ENCODE measurements at places on chromosomes 5 and 9.

GRCh38 chr9:23073136-23073535 lies 626.5 kb downstream of the DMRTA1 start:
- no peak for DNase-seq

DNA sequence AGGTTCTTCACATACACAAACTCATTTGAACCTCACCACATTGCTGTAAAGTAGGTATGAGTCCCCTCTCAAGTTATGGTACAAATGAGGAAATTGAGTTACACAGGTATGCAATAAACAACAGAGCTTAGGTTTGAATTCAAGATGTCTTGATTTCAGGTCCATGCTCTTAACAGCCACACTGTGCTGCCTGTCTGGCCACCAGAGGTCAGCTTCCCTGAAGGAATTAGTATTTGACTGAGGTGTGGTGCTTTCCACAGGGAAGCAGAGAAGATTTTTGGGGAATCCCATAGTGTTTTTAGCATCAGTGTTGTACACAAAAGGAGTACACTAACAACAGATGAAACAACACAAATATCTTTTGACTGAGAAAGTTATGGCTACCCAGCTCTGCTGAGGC lies 94.4 kb upstream of the ITGA1 start:
- no peak for DNase-seq

GRCh38 chr9:98923451-98924123 lies 20.1 kb upstream of the COL15A1 start:
- DNase-seq: no peak

- no peak for DNase-seq
Measured at GRCh38 chr9:127392166-127392565, 4.8 kb upstream of the SLC2A8 start.

DNA sequence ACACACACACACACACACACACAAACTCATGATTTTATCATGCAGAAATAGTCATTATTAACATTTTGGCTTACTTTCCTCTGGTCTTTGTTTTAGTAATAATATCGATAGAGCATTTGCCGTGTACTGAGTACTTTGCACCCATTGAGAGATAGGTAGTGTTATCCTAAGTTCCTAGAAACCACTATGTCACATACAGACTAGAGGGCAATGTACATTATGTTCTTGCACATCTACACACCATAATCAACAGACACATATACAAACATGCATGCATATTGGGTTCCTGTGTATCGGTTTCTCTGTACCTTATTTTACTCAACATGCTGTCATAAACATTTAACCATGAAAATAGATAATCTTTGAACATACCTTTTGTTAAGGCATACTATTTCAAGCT lies 45.7 kb downstream of the MAT2B start:
- no peak for DNase-seq

DNA sequence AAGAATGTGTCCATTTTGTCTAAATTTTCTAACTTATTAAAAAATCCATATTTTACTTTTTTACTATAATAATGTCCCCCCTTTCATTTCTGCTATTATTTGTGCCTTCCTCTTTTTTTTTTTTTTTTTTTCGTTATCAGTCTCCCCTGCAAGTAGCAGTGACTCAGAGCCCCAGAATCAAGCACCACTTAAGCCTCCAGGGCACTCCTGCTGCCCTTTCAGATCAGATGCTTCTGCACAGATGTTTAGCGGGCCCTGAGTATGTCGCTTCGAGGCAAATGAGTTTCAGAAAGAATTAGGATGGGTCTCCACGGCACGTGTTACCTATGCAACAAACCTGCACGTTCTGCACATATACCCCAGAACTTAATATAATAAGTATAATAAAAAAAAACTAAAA lies 11.7 kb downstream of the MED7 start:
- DNase-seq: no peak

DNA sequence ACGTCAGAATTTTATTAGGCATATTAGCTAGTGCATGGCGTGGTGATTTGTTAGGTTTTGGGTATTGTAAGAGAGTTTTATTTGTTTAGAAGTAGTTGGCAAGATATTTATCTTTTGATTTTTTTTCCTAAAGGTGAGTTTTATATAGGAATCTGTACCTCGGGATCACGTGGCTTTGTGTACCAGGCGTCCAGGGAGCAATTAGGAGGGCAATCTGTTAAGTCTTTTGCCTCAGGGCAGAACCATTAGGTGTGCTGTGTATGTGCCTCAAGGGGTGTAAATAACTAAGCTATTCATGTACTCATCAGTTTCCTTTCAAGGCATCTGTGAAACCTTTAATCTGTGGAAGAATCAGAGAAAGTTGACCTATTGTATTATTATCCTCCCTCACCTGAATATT lies 39.4 kb downstream of the ZSWIM6 start:
- DNase-seq: no peak

GRCh38 chr5:141559461-141559860 lies 59.3 kb downstream of the DIAPH1 start:
- DNase-seq: peak; percentile 43

GRCh38 chr5:180113660-180114303 lies 42.2 kb upstream of the RNF130 start:
- no peak for DNase-seq

DNA sequence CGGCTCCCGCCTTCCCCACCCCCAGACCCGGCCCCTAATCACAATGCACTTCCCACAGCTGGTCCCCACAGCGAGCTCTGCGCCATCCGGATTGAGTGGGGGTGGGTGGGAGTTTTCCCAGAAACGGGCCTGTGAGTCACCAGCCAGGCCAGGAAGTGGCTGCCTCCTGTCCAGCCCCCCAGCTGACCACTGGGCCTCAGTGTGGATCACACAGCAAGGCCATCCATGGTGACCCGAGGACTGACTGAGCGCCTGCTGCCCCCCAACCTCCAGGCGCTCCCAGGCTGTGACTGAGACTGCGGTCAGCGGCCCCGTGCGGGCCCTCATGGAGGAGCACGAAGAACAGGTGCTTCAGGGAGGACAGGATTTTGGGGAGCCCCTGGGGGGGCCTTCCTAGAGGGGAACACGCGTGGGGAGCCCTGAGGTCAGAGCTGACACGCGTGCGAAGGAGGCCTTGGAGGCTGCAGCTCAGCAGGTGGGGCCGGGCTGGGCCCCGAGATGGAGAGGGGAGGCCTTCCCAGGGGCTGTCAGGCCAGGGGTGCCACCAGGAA lies 48.3 kb upstream of the EGFL7 start:
- DNase-seq: peak; percentile 20

GRCh38 chr5:158123595-158123994 lies 264.6 kb upstream of the CLINT1 start:
- no peak for DNase-seq

DNA sequence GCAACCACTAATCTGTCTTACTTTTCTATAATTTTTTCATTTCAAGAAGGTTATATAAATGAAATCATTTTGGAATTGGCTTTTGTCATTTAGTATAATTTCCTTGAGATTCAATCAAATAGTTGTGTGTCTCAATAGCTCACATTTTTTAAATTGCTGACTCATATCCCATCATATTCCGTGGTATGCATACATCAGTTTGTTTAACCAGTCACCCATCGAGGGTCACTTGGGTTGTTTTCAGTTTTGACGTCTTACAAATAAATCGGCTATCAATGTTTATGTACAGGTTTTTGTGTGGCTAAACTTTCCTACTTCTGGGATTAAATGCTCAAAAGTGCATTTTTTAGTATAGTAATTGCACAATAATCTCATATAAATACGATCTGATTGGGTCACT lies 185.5 kb downstream of the TAF11L14 start:
- DNase-seq: no peak

DNA sequence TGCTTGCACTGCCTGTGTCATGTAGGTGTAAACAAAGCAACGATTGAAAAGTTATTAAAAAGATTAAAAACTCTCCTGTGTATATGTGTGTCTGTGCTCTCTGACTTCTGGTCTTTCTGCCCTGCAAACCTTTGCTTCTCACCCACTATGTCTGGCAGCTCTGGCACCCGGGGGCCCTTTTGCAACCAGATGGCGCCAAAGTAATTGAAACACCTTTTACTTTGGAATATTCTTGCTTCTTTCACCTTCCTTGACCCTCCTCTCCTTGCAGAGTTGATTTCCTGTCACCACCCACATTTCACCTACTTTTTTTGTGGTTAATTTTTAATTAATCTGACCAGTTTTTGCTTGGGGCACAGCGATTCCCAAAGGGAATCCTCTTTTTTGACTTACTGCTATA lies 275.5 kb downstream of the ARHGEF28 start:
- no peak for DNase-seq

DNA sequence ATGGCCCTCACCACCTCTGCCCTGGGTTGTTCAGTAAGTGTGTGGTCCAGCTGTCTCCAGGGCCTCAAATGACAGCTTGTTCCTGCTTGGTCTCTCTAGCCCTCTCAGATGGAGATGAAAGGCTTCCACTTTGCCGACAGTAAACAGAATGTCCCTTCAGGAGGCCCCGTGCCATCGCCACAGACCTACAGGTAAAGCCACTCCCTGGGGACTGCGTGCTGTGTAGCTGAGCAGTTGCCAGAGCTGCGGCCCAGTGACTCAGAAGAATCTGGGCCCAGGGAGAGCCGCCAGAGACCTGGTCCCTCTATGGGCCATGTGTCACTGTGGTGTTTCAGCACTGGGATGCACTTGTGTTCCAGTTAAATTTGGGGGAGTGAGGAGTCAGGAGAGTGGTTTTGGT lies 10.6 kb upstream of the POMT1 start:
- no peak for DNase-seq

DNA sequence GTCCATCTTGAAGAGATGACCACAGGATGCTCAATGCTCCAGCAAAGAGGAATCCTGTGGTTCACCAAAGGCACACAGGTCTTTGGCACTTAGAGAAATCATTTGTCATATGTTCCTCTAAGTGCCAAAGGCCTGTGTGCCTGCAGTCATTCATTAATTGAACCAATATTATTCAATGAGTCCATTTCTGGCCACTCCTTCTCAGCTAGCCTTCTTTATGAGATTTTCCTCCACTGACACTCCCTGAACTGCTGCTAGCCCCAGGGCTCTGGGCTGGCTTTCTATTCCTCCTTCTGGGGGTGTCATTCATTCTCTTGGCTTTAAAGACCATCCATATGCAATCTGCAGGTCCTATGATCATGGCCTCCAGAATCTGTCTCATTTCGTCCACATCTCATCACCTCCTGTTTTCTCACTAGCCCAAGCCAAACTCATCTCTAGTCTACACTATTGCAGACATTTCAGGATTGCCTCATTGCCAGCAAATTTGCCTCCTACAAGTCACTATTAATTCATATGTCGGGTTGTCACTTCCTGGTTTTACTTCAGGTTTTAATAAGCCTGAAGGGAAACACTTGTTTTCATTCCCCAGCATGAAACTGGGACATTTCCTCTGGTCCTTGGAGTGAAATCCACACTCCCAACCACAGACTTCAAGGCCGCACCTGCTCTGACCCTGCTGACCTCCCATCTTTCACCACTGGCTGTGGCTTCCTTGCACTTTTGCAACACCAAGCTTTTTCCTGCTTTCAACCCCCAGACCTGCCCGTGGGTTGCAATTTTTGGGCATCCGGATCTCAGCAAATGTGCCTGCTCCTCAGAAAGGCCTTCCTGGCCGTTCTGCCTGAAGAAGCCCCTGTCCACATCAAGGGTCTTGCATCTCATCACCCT lies 35.1 kb downstream of the KCNIP1 start:
- no peak for DNase-seq

DNA sequence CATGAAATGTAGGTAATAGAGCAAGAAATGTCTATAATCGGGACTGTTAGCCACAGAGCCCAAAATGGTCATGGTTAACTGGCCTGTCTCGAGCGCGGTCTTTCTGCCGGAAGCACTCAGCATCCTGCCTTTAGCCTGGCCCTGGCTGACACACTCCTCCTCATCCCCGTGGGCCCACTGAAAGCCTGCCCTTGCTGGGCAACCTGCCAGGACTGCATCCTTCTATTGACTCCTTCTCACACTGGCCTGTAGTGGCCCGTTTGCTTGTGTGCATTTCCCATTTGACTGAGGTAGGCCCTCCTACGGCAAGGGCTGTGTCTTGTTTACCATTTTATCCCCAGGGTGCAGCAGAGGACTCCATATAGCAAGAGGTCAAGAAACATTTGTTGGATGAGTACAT lies 215.7 kb downstream of the ATPSCKMT start:
- DNase-seq: no peak

- DNase-seq: no peak
Measured at GRCh38 chr5:141547488-141547887, 58.6 kb downstream of the PCDHGC5 start.

DNA sequence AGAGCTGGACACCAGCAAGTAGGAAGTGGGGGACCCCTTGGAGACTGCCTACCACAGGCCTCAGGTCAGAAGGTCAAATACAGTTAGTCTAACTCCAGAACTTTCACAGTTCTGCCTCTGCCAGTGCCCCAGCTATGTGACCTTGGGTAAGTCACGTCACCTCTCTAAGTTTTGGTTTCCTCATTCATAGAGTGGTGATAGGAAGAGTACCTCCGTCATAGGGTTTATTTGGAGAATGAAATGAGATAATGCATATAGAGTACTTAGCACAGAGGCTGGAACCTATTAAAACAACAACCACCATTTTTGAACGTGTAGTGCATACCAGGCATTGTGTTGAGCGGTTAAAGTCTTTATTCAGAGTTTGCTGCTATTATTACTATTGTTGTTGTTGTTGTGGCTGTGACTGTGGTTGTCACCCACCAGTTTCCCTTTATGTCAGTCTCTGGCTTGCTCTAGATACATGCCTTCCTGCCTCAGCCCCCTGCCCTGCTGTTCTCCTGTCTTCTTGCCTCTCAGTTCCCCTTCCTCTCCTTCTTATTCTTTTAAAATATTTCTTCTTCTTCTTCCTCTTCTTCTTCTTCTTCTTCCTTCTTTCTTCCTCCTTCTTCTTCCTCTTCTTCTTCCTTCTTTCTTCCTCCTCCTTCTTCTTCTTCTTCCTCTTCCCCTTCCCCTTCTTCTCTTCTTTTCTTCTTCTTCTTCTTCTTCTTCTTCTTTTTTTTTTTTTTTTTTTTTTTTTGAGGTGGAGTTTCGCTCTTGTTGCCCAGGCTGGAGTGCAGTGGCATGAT lies 67.8 kb downstream of the RALGPS1 start:
- no peak for DNase-seq

DNA sequence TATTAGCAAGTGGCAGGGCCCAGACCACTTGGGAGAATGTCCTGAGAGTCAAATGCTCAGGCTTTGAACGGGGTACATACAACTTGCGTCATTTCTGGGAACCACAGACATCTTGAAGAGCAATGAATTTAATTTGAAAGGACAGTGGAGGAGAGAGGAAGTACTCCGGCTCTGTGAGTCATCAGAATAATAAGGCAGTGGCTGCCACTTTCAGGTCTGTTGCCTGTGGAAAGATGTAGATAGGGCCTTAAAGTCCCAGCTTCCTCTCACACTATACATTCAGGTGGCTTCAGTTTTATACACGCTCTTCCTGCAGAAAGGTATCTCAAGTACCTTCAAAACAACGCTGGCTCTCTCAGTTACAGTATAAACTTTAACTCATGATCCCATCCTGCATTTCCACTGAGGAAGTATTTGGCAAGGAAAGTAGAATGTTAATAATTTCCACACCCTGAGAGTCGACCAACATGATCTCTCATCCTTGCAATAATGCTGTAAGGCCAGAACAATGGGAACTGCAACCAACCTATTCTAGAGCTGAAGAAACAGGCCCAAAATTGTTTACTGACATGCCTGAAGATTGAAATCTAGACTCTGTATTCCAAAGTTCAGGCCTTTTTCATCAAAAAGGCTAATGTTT lies 6.8 kb upstream of the PRUNE2 start:
- no peak for DNase-seq

- DNase-seq: no peak
Measured at GRCh38 chr5:124352312-124352711, 394.1 kb downstream of the ZNF608 start.

Data from AG09309 (cell line).